ENCODE measurements at places on chromosomes 1 and 21.
A peak's percentile ranks its signal among the peaks of the same experiment; 100 is the strongest.

DNA sequence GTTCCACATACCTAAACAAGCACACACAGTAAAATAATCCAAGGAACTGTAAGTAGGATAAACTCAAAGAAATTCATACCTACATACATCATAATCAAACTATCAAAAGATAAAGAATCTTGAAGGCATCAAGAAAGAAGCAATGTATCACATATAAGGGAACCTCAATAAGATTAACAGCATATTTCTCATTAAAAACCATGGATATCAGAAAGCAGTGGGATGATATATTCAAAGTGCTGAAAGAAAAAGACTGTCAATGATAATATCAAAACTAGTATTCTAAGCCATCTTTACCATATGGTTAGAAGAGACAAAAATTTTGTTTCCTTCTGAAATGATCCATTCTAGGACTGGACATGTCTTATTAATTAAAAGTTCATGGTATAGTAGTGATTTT, 37.1 kb upstream of the ADAM30 start:
- H3K4me3 ChIP-seq: no peak overlapping the region
- H3K27ac ChIP-seq: no peak overlapping the region
- H3K36me3 ChIP-seq: peaks cover 88% of the 10 kb centered on the region
- no peak for DNase-seq

GRCh38 chr1:19981170-19981506, 1.7 kb upstream of the PLA2G2A start:
- no peak overlapping the region for H3K4me3 ChIP-seq
- H3K36me3 ChIP-seq: no peaks in the 10 kb centered on the region
- no peaks in the 10 kb centered on the region for H3K4me1 ChIP-seq
- no peak overlapping the region for H3K27ac ChIP-seq
- no peak for DNase-seq
- H3K27me3 ChIP-seq: no peaks in the 10 kb centered on the region

GRCh38 chr1:7348073-7348472, 423.0 kb upstream of the VAMP3 start:
- no peaks in the 10 kb centered on the region for H3K4me1 ChIP-seq
- no peaks in the 10 kb centered on the region for H3K27me3 ChIP-seq
- H3K27ac ChIP-seq: no peak overlapping the region
- no peak overlapping the region for H3K4me3 ChIP-seq
- H3K36me3 ChIP-seq: no peaks in the 10 kb centered on the region

DNA sequence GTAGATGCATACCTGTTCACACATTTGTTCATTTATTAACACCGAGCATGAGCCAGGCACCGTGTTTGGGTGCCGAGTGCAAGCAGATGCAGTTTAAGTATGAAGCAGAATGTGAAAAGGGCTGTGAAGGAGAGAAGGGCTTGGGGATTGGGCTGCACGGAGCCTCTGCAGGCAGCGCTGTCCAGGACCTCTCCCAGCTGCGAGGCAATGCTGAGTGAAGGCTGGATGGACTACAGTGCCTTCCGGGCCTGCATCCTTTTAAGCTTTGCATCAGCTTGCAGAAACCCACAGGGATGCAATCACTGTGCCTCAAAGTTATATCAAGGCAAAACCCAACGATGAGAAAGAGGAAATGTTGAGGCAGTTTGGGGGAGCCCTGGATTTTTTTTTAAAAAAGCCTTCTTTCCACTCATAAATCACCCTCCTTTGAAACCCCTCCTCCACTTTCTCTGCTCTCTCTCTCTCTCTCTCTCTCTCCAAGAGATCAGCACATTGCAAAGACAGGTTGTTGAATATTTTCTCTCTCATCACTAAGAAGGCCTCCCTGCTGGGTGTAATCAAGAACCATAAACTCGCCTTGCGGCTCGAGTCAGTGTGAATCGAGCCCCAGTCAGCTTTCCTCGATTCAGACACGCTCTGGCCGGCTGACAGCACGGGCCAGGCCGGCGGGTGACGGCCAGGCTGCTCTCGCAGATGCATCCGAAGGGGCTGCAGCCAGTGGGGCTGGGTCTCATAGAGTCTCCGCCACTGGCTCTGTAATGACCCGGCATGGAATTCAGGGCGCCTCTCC, 89.2 kb upstream of the POU3F1 start:
- H3K36me3 ChIP-seq: no peaks in the 10 kb centered on the region
- H3K4me1 ChIP-seq: no peaks in the 10 kb centered on the region
- H3K4me3 ChIP-seq: no peak overlapping the region
- no peak for DNase-seq

GRCh38 chr1:180594723-180595122, 36.0 kb downstream of the OVAAL start:
- H3K4me3 ChIP-seq: no peak overlapping the region
- H3K36me3 ChIP-seq: no peaks in the 10 kb centered on the region
- no peak overlapping the region for H3K27ac ChIP-seq
- DNase-seq: no peak

GRCh38 chr1:165468726-165469249, 23.9 kb upstream of the RXRG start:
- no peak overlapping the region for H3K27ac ChIP-seq
- no peaks in the 10 kb centered on the region for H3K27me3 ChIP-seq
- no peak for DNase-seq
- no peak overlapping the region for H3K4me3 ChIP-seq

GRCh38 chr1:14765773-14766172, 167.3 kb downstream of the KAZN start:
- DNase-seq: no peak
- no peak overlapping the region for H3K27ac ChIP-seq
- H3K36me3 ChIP-seq: no peaks in the 10 kb centered on the region
- H3K4me3 ChIP-seq: no peak overlapping the region
- no peaks in the 10 kb centered on the region for H3K27me3 ChIP-seq

GRCh38 chr1:211843018-211843417, 12.5 kb upstream of the LPGAT1 start:
- H3K4me3 ChIP-seq: no peak overlapping the region
- no peaks in the 10 kb centered on the region for H3K36me3 ChIP-seq
- H3K27ac ChIP-seq: peak overlapping the region; percentile 47
- no peaks in the 10 kb centered on the region for H3K27me3 ChIP-seq

GRCh38 chr1:188043536-188044245, 1214.9 kb downstream of the PLA2G4A start:
- H3K4me3 ChIP-seq: no peak overlapping the region
- H3K36me3 ChIP-seq: no peaks in the 10 kb centered on the region
- no peaks in the 10 kb centered on the region for H3K4me1 ChIP-seq
- H3K27me3 ChIP-seq: no peaks in the 10 kb centered on the region
- H3K27ac ChIP-seq: no peak overlapping the region
- no peak for DNase-seq

- no peak for DNase-seq
- no peak overlapping the region for H3K4me3 ChIP-seq
- H3K36me3 ChIP-seq: no peaks in the 10 kb centered on the region
- no peaks in the 10 kb centered on the region for H3K4me1 ChIP-seq
- no peaks in the 10 kb centered on the region for H3K27me3 ChIP-seq
Measured at GRCh38 chr1:42593486-42594100, 64.6 kb upstream of the PPIH start.

DNA sequence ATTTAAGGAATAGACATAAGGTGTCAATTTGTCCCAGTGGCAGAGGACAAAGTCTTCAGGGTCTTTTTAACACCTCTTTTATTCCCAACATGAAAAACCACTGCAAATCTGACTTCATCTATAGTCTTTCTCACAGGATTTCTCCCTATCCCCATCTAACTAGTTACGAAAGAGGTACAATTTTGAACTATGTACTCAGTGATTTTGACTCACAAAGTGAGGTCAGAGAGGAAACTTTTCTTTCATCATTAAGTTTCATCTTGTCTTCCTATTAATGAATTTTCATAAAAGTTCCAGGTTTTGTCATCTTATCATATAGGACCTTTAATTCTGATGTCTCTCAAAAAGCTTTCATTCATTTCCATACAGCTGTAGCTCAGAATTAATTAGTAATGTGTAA, 63.3 kb downstream of the ASH1L start:
- H3K4me1 ChIP-seq: peaks cover 10% of the 10 kb centered on the region
- no peaks in the 10 kb centered on the region for H3K27me3 ChIP-seq
- no peak overlapping the region for H3K27ac ChIP-seq
- peaks cover 7% of the 10 kb centered on the region for H3K36me3 ChIP-seq
- no peak overlapping the region for H3K4me3 ChIP-seq
- peak; percentile 63 for DNase-seq

- no peak for DNase-seq
- no peak overlapping the region for H3K27ac ChIP-seq
- H3K27me3 ChIP-seq: no peaks in the 10 kb centered on the region
Measured at GRCh38 chr1:95583661-95584210, 349.7 kb downstream of the RWDD3 start.

- peak overlapping the region; percentile 81 for H3K4me3 ChIP-seq
- no peaks in the 10 kb centered on the region for H3K27me3 ChIP-seq
- peaks cover 37% of the 10 kb centered on the region for H3K4me1 ChIP-seq
- peak overlapping the region; percentile 90 for H3K27ac ChIP-seq
Measured at GRCh38 chr1:26470878-26471497, 1.3 kb upstream of the HMGN2 start.

GRCh38 chr21:43575473-43575844, 83.8 kb downstream of the HSF2BP start:
- DNase-seq: peak; percentile 67
- H3K4me1 ChIP-seq: peaks cover 28% of the 10 kb centered on the region
- H3K27ac ChIP-seq: peak overlapping the region; percentile 84
- no peaks in the 10 kb centered on the region for H3K36me3 ChIP-seq
- no peaks in the 10 kb centered on the region for H3K27me3 ChIP-seq
- peak overlapping the region; percentile 22 for H3K4me3 ChIP-seq

GRCh38 chr1:209104646-209105045, 478.9 kb upstream of the CAMK1G start:
- no peaks in the 10 kb centered on the region for H3K36me3 ChIP-seq
- no peaks in the 10 kb centered on the region for H3K27me3 ChIP-seq
- no peaks in the 10 kb centered on the region for H3K4me1 ChIP-seq
- H3K27ac ChIP-seq: no peak overlapping the region
- no peak overlapping the region for H3K4me3 ChIP-seq

- no peaks in the 10 kb centered on the region for H3K27me3 ChIP-seq
- DNase-seq: no peak
- peaks cover 9% of the 10 kb centered on the region for H3K36me3 ChIP-seq
- H3K27ac ChIP-seq: no peak overlapping the region
- H3K4me1 ChIP-seq: peaks cover 46% of the 10 kb centered on the region
- peak overlapping the region; percentile 93 for H3K4me3 ChIP-seq
Measured at GRCh38 chr1:207753611-207754010, 1.8 kb downstream of the CD46 start.

DNA sequence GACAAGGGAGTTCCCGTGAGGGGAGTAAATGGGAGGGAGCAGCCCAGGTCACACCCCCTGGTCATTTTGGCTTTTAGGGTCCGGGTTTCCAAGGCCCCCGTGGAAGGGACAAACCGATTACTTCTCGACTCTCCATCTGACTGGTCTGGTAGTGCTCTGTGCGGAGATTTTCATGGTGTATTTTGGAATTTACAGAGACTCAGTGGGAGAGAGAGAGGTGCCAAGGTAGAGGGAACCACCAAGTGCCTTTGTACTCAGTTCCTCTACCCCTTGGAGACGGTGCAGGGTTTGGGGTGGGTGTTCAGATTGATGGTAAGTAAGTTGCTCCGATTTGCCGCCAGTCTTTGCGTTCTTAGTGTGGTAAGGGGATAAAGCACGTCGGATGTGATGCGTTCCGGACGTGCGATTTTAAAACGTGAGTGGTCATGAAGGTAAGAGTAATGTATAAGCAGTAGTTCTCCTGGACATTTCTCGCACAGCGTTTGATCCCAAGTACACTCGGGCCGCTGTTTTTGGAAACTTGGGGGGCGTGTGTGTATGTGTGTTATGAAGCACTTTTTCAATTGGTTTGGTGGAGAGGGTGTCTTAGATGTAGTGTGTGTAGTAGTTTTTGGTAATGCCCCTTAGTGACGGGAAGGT, 682 bp downstream of the SUCO start:
- H3K4me1 ChIP-seq: peaks cover 33% of the 10 kb centered on the region
- no peaks in the 10 kb centered on the region for H3K27me3 ChIP-seq
- H3K36me3 ChIP-seq: no peaks in the 10 kb centered on the region
- H3K4me3 ChIP-seq: peak overlapping the region; percentile 92
- H3K27ac ChIP-seq: peak overlapping the region; percentile 96

DNA sequence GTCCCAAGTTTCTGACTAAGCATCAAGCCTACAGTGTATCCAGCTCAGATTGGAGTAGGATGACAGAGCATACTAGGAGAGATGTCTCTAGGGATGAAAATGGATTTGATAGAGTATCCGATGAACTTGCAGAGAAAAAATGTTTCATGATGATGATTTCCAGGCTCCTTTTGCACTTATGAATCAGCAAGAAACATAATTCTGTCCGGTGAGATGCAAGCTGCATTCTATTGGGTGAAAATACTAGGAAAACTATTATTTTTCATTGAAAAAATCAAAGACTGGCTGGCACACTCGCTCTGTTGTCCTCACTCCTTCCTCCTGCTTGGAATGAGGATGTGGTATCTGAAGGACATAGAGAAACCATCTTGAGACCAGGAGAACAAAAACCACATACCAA, 35.4 kb upstream of the RAB3GAP2 start:
- H3K36me3 ChIP-seq: no peaks in the 10 kb centered on the region
- no peaks in the 10 kb centered on the region for H3K27me3 ChIP-seq
- no peaks in the 10 kb centered on the region for H3K4me1 ChIP-seq
- H3K4me3 ChIP-seq: no peak overlapping the region
- no peak for DNase-seq
- no peak overlapping the region for H3K27ac ChIP-seq

GRCh38 chr1:78726686-78727085, 77.1 kb downstream of the IFI44 start:
- H3K36me3 ChIP-seq: no peaks in the 10 kb centered on the region
- no peak overlapping the region for H3K4me3 ChIP-seq
- H3K4me1 ChIP-seq: no peaks in the 10 kb centered on the region
- H3K27me3 ChIP-seq: no peaks in the 10 kb centered on the region

- H3K27ac ChIP-seq: no peak overlapping the region
- H3K4me3 ChIP-seq: no peak overlapping the region
- no peak for DNase-seq
- H3K36me3 ChIP-seq: no peaks in the 10 kb centered on the region
- no peaks in the 10 kb centered on the region for H3K4me1 ChIP-seq
- H3K27me3 ChIP-seq: no peaks in the 10 kb centered on the region
Measured at GRCh38 chr1:209549443-209550205, 33.9 kb upstream of the CAMK1G start.

DNA sequence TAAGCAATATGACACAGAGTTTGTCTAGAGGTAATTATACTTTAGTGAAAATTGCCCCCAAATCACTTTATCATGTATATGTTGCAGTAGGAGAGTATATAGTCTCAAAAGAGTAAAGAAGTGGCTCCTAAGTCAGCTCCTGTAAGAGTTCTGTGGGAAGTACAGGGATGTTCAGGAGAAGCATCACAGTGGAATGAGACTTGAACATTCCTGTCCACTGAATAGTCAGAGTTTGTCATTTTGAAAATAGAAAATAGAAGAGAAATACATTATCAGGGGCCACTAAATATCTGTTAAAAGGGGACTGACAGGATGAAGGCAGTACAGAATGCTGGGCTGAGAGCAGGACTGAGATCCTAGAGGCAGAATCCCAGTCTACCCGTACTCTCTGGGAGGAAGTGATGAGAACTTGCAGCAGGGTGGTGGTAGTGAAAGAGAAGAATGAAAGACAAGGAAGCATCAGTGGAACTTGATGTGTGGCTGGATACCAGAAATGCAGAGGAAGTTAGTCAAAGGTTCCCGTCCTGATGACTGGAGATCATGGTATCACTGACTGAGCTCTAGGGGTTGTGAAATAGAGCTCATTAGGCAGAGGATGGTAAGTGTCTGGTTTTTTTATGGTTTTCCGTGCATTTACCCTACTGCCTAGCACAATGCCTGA, 153.4 kb downstream of the FMN2 start:
- no peak overlapping the region for H3K4me3 ChIP-seq
- H3K27ac ChIP-seq: no peak overlapping the region
- no peaks in the 10 kb centered on the region for H3K36me3 ChIP-seq

GRCh38 chr21:15840406-15840805, 110.6 kb downstream of the USP25 start:
- no peak for DNase-seq
- H3K36me3 ChIP-seq: peaks cover 63% of the 10 kb centered on the region
- H3K27ac ChIP-seq: no peak overlapping the region
- no peaks in the 10 kb centered on the region for H3K4me1 ChIP-seq

Measured in CD14-positive monocyte (primary cell).